SK-N-SH treated with all-trans-retinoic acid at 6 μM for 48 hours (cell line): ENCODE measurements at places on chromosomes 5 and 9.

DNA sequence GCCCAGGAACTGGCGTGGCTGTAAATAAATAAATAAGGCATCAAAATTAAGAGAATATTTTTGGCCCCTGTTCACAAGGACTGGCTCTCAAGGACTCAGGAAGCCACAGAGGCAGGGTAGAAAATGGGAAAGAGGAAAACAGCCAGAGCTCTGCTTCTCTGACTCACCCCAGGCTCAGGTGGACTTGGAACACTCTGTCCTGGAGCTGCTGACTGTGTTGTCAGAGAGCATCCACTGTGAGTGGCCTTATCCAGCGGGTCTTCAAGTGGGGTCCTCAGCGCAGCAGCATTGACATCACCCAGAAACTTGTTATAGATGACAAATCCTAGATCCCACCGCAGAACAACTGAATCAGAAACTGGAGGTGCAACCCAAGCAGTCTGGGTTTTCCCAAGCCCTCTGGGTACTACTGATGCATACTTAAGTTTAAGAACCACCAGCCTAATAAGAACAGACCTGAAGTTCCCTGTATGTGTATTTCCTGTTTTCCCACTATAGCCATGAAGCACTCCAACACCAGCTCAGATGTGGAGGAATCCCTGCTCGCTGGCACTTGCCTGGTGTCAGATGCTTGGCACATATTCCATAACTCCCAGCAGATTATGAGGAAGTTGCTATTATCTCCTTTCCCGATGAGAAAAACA lies 20.5 kb downstream of the ADRA1B start:
- ATAC-seq, result peak; percentile 80

- ATAC-seq, result peak; percentile 80
Measured at GRCh38 chr9:132546148-132547051, 36.0 kb upstream of the BARHL1 start.

DNA sequence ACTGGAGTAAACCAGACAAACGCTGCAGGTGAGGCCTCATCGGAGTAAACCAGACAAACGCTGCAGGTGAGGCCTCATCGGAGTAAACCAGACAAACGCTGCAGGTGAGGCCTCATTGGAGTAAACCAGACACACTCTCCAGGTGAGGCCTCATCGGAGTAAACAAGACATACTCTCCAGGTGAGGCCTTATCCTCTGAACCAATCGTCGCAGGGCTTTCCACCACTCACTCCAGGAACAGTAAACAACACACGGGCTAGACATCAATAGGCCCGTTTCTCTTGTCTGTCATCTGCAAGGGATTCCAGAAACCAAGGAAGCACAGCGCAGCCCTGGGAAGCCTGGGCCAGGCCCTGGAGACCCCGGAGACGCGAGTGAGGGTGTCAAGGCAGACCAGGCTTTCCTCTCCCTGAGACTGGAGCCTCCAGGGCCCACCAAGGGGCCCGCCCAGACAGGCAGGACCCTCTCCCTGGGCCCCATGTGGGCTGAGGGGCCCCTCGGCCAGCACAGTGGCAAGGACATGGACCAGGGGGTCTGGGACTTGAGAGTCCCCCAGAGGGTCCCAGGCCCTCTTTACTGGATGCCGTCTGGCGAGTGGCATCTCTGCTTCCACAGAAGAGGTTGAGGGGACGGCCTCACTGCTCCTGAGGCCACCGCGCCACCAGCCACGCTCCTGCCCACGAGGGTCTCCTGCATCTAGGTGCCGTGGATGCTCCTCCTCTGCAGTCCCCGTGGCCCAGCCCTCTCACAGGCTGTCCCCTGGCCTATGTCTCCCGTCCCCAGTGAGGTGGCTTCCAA lies 26.4 kb upstream of the NSMF start:
- no peak for ATAC-seq

- no peak for ATAC-seq
Measured at GRCh38 chr9:112337547-112337946, 4.1 kb upstream of the PTBP3 start.

DNA sequence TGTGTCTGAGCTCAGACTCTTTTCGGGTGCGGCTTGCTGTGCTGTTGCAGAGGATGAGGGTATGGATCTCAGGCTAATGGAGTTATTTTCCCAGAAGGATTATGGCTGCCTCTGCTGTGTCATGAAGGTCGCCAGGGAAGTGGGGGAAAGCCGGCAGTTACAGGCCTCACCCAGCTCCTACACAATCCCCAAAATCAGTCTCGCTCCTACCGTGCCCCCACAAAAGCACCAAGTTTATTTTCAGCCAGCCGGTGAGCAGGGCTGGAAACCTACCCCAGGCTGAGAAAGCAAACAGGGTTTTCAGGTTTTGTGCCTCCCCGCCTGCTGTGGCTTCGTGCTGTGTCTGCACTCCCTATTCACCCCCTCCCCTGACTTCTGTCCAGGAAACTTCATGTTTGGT lies 113.3 kb downstream of the SLC24A2 start:
- ATAC-seq, result no peak

DNA sequence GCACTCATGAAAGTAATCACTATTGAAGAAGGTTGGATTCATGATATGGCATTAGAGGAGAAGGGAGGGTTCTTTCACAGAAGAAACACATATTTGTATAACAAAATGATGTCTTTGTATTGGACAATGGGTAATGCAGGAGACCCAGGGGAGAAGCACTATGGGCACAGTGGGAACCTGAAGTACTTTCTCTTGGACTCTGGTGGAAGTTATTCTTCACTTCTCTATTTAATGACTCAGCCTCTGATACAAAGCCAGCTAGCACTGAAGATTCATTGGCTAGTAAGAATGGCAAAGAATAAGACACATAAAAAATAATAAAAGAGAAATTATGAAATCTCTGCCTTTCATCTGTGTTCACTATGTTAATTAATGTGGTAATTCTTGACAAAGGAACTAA lies 149.9 kb upstream of the PRR16 start:
- no peak for ATAC-seq

DNA sequence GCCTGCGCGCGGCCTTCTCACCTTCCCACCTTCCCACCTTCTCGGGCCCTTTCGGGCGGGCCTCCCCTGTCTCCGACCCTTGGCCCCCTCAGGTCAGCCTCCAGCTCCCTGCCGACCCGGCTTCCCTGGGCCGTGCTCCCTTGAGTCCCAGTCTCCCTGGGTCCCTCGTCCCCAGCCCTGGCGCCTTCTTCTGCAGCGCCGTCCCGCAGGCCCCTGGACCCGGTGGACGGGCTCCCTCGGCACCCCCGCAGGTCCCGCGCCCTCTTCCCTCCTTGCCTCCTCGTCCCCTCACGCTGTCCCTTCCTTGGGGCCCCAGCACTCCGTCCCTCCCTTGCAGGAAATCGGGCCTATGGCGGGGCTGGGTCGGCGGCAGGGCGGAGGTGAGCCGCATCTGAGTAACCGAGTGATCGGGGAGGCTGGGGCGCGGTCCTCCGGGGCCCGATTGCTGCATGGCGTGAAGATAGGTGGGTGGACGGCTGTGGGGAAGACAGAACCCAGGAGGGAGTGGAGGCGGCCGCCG lies 7.6 kb downstream of the ARPC5L start:
- ATAC-seq, result peak; percentile 26

- no peak for ATAC-seq
Measured at GRCh38 chr5:173864126-173865050, 23.8 kb upstream of the CPEB4 start.

DNA sequence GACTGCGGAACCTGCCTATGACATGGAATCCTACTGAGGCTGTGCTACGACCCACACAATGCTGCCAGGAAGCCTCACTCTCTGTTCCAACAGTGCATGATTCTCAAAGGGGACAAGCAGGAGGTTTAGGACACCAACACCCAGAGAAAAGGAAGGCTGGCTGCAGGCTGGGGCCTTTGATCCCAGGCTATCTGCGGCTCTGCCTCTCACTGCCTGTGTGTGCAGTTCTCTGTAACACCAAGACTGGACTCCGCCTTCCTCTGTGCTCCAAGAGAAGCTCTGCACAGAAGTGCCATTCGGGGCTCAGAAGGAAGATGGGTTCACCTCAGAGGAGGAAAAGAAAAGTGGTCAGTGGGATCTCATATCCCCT lies 20.5 kb downstream of the ANKH start:
- no peak for ATAC-seq

- ATAC-seq, result no peak
Measured at GRCh38 chr9:83287021-83287420, 224.1 kb upstream of the RASEF start.

GRCh38 chr5:145350513-145350912 lies 484.6 kb downstream of the PRELID2 start:
- no peak; the same call in 2 of the 3 replicates for ATAC-seq

- no peak for ATAC-seq
Measured at GRCh38 chr9:131398204-131398603, 4.3 kb downstream of the PRRC2B start.

DNA sequence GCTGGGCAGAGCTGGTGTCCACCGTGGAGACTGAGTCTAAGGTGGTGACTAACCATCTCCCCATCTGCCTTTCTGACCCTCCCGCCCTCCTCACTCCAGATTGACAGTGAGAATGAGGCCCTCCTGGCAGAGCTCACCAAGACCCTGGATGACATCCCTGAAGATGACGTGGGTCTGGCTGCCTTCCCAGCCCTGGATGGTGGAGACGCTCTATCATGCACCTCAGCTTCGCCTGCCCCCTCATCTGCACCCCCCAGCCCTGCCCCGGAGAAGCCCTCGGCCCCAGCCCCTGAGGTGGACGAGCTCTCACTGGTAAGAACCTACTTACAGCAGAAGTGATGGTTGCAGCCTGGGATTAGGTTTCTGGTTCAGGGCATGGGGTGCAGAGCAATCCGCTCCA lies 96.5 kb downstream of the PPARGC1B start:
- ATAC-seq, result no peak

GRCh38 chr5:82854956-82855355 lies 222.2 kb downstream of the TMEM167A start:
- no peak for ATAC-seq

DNA sequence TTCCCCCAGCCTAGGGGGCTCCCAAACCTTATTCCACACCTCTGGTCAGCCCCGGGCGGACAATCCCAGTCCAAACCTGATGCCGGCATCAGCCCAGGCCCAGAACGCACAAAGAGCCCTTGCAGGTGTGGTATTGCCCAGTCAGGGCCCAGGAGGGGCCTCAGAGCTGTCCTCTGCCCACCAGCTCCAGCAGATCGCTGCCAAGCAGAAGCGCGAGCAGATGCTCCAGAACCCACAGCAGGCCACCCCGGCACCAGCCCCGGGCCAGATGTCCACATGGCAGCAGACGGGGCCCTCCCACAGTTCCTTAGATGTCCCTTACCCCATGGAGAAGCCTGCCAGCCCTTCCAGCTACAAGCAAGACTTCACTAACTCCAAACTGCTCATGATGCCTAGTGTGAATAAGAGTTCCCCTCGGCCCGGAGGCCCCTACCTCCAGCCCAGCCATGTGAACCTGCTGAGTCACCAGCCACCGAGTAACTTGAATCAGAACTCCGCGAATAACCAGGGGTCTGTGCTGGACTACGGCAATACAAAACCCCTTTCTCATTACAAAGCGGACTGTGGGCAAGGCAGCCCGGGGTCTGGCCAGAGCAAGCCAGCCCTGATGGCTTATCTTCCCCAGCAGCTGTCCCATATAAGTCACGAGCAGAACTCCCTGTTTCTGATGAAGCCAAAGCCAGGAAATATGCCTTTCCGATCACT lies 27.6 kb upstream of the LTC4S start:
- ATAC-seq, result peak; percentile 21

DNA sequence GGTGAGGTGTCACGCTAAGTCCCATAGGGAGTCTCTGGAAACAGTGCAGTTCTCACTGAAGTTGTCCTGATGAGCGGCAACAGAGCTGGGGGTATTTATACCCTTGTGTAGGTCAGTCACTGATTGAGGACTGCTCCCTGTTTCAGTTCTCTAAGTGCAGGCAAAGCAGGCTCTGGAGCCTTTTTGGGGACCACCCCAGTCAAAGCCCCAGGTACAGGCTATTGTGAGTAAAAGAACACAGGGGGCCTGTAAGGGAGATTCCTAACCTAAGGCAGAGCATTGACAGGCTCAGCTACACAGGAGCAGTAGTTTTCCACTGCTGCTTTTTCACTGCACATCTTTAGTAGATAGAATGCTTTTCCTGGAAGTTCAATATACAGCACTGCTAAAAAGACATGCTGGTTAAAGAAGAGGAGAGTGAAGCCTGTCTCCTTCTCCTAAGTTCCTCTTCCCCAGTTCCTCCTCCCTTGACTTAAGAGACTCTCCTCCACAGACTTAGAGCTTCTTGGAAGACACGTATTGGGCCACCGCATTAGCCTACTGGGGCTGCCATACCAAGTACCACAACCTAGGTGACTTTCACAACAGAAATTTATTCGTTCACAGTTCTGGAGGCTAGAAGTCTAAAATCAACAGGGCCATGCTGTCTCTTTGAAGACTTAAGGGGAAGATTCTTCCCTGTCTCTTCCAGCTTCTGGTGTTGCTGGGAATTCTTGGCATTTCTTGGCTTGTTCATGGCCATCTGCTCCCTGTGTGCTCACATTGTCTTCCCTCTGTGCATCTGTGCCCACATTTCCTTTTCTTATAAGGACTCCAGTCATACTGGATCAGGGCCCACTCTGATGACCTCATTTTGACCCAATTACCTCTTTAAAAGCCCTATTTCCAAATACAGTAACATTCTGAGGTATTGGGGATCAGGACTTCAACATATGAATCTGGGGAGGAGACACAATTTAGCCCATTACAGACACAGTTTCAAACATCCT lies 221.0 kb downstream of the ESM1 start:
- no peak for ATAC-seq

DNA sequence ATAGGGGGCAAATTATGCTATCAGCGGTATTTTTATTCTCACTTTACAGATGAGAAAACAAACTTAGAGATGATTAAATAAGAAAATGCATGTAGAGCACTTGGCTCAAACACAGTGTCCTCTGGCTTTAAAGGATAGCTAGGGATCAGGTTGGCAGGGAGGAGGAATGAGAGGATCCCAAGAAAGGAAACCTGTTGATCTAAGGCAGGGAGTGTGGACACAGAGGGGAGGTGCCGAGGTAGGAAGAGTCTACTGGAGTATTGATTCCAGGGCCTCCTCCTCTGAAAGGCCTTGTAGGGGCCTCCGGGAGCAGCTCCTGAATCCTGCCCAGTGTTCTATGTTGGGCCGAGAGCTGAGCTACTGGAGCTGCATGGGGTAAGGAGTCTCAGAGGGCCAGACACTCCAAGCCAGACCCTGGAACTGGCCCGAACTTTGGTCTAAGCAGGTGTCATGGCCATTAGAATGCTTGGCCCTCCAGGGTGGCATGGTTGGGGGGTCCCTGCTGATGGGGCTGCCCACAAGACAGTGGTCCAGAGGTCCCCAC lies 30.4 kb upstream of the TCF7 start:
- ATAC-seq, result no peak

DNA sequence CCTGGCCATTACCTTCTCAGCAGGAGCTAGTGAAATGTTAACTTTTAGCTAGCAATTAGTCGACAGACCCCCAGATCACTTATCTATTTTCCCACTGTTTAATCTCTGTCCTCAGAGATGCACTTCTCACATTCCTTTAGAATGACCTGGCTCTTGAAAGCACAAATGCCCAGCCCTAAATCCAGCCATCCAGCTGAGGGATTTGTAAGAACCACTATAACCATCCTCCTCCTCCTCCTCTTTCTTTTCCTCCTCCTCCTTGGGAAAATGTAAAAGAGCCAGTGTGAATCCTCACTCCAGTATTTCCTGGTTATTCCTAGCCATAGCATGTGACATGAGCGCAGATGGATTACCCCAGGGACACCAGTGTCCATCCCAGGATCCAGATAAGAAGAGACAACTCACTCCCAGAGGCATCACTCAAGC lies 124.3 kb downstream of the ENC1 start:
- ATAC-seq, result no peak

GRCh38 chr5:26959290-26959689 lies 79.1 kb downstream of the CDH9 start:
- no peak for ATAC-seq

GRCh38 chr5:124524552-124525232 lies 221.7 kb downstream of the ZNF608 start:
- no peak for ATAC-seq
